Aorta (tissue), 5 donors: ENCODE measurements at places on chromosomes 3 and 15.

DNA sequence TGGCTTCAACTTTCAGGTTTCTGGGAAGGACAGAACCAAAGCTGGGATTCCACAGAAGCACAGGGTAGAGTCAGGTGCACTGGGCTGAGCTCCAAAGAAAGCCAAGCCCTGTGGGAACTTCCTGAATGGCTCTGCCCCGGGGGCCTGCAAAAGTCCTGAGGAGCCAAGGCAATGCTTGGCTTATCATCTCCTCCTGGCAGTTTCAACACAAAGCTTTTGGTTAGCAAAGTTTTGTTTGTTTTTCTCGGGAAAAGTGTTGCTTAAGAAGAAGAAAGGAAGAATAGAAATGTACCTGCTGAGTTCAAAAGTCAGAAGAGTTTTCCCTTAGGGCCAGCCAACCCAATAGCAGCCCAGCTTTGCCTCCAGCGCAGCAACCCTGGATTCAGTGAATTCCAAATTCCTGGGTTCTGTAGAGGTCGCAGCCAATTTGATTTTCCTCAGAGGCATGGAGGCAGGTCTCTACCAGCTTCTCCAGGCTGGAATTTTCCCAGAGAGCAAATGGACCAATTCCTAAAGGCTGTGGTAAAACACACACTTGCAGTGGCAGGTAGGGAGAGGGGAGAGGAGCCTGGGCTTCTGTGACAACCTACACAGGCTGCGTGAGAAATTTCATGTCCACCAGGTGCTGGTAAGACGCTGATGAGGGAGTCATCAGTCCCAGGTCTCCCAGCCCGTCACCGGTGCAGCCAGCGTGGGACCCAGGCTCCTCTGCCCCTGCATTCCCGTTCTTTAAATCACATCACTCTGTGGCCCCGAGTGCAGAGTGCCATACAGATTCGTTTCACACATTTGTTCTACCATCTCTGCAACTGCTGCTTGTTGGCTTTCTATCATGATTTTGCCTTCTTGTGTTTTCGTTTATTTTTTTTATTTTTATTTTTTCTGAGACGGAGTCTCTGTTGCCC is 54.3 kb upstream of the SNRPA1 start:
- H3K27ac ChIP-seq, result no peak overlapping the region
- no peak overlapping the region for H3K4me3 ChIP-seq
- H3K4me1 ChIP-seq, result no peaks in the 10 kb centered on the region
- no peaks in the 10 kb centered on the region for H3K36me3 ChIP-seq
- no peaks in the 10 kb centered on the region for H3K27me3 ChIP-seq

DNA sequence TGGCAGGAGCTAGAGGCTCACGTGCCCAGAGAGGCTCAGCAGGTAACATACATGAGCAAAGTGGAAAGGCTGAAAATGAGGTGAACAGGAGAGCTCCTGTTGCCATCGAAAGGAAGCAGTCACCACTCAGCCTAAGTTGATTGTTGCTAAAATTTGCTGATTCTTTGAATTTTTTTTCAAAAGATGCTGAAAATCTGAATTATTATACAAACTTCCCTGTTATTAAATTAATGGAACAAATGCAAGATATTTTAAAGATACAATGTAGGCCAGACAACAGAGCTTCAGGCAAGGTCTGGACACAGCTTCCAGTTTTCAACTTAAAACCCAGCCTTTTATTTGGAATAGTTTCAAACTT is 151.3 kb downstream of the GHSR start:
- no peak overlapping the region for H3K27ac ChIP-seq
- no peak overlapping the region for H3K4me3 ChIP-seq
- H3K4me1 ChIP-seq, result peaks cover 2% of the 10 kb centered on the region
- no peak for DNase-seq
- H3K36me3 ChIP-seq, result no peaks in the 10 kb centered on the region

DNA sequence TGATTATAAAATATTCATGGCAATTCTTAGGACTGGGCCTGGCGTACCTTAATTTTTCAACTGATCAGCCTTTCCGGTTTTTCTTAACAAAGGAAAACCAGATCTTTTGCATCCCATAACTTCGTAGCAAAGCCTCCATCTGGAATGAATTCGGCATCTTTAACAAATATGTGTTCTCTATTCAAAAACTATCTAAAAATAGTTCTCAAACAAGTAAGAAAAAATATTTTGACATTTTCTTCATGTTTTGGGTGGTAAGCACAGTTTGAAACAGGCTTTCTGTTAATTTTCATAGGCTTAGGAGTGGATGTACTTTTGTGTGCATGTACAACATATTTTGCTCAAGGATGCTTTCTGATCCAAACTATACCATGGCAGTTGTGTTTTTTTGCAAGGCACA is 55.1 kb downstream of the RBMS3 start:
- H3K27me3 ChIP-seq, result no peaks in the 10 kb centered on the region
- H3K36me3 ChIP-seq, result no peaks in the 10 kb centered on the region
- H3K4me1 ChIP-seq, result peaks cover 4% of the 10 kb centered on the region

- H3K27me3 ChIP-seq, result no peaks in the 10 kb centered on the region
- peaks cover 2% of the 10 kb centered on the region for H3K4me1 ChIP-seq
- H3K36me3 ChIP-seq, result no peaks in the 10 kb centered on the region
- no peak for DNase-seq
- no peak overlapping the region for H3K4me3 ChIP-seq
These were observed 26.6 kb downstream of the ACKR4 start for GRCh38 chr3:132623646-132624045.

DNA sequence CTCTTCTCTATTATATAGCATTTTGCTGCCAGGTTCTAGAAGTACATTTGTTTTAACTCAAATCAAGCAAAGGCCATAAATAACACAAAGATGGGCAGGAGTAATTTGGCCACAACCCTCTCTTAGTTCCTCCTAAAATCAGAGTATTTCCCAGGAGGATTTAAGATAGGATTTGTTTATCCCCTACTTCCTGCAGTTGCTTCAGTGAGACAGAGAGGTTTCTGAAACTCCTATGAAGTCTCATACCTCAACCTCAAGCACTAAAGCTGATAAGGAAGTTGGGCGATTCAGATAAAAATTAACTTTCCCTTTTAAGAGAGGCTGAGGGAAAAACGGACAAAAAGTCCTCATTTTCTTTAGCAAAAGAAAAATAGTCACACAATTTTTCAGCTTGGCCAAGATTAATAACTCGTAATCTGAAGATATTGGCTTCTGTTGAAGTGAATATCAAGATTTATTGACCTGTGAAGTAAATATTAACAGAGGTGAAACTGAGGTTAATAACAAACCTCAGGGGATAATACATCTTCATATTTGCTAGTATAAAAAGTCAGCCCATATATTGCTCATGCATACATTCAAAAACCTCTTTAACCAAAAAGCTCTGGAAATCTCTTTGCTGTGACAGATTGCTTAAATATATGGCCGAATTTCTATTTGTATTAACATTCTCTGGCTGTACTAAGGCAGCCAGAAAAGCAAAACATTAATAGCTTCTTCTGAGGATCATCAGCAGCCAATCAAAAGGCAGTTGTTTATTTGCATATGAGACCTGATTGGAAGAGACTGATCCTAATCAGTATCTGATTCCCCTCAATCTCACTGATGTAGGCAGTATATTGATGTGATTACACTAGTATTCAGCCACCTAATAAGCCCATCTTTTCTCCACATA is 90.6 kb upstream of the GADL1 start:
- H3K36me3 ChIP-seq, result no peaks in the 10 kb centered on the region
- H3K27ac ChIP-seq, result no peak overlapping the region
- no peaks in the 10 kb centered on the region for H3K4me1 ChIP-seq
- H3K27me3 ChIP-seq, result no peaks in the 10 kb centered on the region
- no peak overlapping the region for H3K4me3 ChIP-seq

DNA sequence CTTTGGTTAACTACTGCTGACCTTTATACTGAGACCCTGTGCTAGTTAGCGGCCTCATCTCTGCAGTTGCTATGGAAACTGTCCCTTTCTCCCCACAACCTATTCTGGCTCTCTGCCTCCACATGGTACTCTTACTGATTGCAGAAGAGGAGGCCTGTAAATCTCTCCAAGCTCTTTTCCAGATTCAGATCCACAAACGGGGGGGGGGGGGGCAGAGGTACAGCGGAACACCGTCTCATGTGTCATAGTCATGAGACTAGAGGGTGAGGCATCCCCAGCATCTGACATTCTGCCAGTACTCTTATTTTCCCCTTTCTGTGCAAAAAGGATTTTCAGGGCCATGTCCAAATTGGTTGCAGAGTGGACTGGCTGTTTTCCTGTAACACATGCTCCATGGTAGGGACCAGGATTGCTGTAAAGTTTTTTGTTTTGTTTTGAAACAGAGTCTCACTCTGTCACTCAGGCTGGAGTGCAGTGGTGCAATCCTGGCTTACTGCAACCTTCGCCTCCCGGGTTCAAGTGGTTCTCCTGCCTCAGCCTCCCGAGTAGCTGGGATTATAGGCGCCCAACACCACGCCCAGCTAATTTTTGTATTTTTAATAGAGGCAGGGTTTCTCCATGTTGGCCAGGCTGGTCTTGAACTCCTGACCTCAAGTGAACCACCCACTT is 8.3 kb upstream of the MAP1A start:
- no peak overlapping the region for H3K4me3 ChIP-seq
- H3K36me3 ChIP-seq, result no peaks in the 10 kb centered on the region
- no peak for DNase-seq
- no peak overlapping the region for H3K27ac ChIP-seq

- H3K4me3 ChIP-seq, result no peak overlapping the region
- no peak for DNase-seq
- H3K36me3 ChIP-seq, result no peaks in the 10 kb centered on the region
- H3K4me1 ChIP-seq, result no peaks in the 10 kb centered on the region
These were observed 170.4 kb upstream of the IQSEC1 start for GRCh38 chr3:13243586-13243985.

GRCh38 chr15:80887148-80887547 is 102.5 kb downstream of the MESD start:
- H3K4me1 ChIP-seq, result no peaks in the 10 kb centered on the region
- no peaks in the 10 kb centered on the region for H3K36me3 ChIP-seq
- no peak overlapping the region for H3K27ac ChIP-seq
- no peaks in the 10 kb centered on the region for H3K27me3 ChIP-seq
- DNase-seq, result no peak

- no peak overlapping the region for H3K27ac ChIP-seq
- H3K27me3 ChIP-seq, result no peaks in the 10 kb centered on the region
- DNase-seq, result peak; percentile 45
- H3K4me3 ChIP-seq, result no peak overlapping the region
These were observed 34.2 kb downstream of the BDH1 start for GRCh38 chr3:197521277-197522182.
